ENCODE measurements at places on chromosomes 4 and X.

GRCh38 chr4:3266076-3266475, 17.1 kb downstream of the MSANTD1 start:
- no peak for DNase-seq

DNA sequence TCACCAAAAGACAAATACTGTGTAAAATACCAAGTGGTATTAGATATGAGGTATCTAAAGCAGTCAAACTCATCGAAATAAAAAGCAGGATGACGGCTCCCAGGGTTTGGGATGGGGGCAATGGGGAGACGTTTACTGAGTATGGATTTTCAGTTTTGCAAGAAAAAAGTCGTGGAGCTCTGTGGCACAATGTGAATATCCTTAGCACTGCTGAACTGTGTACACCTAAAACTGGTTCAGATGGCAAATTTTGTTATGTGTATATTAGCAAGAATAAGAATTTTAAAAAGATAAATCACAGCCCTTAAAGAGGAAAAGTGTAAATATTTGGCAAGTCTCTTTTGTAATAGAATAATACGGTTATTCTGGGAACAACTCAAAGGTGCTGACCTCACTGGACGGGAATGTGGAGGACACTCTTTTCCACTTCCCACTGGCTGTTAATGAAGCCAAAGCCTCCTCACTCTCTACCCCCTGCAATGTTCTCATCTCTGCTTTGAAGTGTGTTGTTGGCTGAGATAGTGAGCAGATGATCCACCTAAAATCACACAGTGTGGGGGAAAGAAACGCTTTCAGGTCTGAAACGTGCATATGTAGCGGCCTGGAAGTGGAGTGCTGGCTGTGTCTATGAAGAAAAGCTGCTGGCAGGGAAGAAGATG, 49.2 kb downstream of the SEL1L3 start:
- DNase-seq, result no peak

DNA sequence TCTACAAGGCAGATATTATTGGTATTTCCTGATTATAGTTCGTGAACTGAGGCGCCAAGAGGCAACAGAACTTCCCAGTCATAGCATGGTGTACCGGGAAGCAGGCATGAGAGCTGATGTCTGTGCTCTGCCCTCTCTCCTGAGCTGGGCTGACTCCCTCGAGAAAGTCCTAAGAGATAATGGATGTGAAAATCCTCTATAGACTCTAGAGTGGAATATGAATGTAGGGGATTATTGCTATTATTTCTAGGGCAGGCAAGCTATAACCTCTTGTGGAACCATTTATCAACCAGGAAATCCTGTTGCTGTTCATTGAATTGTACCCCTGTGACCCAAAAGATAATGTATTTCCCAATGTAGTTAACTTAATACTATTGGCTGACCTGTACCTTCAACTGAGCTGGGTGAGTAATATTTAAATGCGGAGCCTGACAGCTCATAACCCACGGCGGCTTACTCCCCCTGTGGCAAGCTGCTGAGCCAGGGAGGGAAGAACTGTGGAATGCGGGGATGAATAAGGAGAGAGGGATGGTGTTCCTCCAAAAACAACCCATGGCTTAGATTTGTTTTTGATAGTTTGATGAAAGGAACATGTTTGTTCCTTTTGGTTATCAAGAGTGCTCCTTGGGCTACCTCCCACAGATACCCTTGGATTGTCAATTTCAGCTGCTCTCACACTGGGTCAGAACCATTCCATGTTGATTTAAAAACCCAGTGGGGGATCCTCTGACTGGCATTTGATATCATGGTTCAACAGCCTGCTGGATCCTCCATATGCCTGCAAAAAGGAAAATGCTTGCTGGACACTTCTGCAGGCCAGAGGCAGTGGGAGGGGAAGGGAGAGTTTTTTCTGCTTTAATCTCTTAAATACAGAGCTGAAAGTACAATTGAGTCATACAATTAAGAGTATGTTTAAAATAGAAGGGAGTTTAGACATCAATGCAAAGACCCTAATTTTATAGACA, 339.0 kb upstream of the BOD1L1 start:
- no peak for DNase-seq

GRCh38 chr4:142100941-142101340, 464.6 kb downstream of the IL15 start:
- no peak for DNase-seq

GRCh38 chrX:110284159-110284558, 33.7 kb downstream of the AMMECR1 start:
- no peak for DNase-seq

- DNase-seq, result no peak
Measured at GRCh38 chrX:20487227-20487626, 220.5 kb upstream of the RPS6KA3 start.

GRCh38 chr4:184475498-184475897, 1.1 kb upstream of the IRF2 start:
- no peak for DNase-seq

DNA sequence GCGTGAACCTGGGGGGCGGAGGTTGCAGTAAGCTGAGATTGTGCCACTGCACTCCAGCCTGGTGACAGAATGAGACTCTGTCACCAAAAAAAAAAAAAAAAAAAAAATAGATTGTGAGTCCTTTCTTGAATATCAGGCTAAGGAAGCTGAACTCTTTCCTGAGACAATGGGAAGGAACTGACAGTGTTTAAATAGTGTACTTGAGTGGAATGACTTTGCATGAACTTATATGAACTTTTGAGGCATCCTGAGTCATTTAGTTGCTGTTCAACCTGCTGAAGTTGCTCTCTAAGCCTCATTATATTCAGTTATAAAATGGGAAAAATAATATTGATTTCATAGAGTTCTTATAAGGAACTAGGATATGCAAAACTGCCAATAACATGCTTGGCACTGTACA, 79.3 kb upstream of the LIMCH1 start:
- DNase-seq, result no peak

- DNase-seq, result no peak
Measured at GRCh38 chrX:19343085-19343534, 617 bp upstream of the PDHA1 start.

GRCh38 chrX:87517571-87518141, at the start of gene KLHL4:
TSS of gene KLHL4 (plus strand) at chrX:87517802. CDS start at chrX:87517894, 92 bp downstream.
- DNase-seq, result no peak

DNA sequence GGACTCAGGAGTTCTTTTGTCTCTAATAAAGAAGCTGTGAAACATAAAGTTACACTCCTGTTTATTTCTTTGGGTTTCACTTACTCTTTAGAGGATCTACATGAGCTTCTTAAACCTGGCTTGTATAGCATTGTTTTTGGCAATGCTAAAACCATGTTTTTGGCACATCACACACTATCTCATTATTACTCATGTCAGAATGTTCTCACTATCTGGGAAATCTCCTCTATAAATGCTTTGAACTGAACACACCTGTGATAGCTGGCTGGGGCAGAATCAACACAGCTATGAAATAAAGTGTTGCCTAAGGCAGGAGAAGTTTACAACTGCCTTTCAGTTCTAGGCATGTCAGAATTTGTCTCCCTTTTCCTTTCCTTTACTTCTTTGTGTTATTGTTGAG, 52.6 kb downstream of the SULT1B1 start:
- DNase-seq, result no peak

GRCh38 chrX:69024161-69024736, 141.0 kb downstream of the PJA1 start:
- no peak for DNase-seq

DNA sequence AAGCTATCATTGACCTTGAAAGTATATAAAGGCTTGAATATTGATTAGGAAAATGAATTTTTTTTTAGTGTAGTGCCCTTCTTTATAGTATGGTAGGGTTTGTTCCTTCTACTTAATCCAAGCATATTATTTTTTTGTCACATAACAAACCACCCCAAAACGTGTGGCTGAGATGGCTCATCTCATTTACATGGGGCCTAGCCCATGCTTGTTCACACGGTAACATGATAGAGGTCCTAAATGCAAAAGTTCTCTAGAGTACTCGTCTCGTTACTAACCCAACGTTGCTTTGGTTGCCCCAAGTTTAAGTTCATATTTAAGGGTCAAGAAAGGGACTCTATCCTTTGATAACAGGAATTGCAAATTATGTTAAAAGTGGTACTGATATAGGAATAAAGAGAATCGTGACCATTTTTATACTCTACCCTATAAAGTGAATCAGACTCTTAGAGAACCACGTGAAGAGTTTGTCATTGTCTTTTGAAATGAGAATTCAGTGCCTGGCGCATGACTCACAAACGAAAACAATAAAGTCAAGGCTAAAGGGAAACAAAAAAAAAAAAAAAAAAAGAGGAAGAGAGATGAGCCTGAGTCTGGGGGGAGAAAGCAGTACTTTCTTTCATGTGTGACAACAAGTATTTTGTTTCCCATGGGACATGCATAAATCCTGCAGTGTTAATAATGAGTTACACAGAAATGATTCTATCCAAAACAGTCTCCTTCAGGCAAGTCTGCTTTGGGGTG, 402.8 kb upstream of the NWD2 start:
- no peak for DNase-seq

DNA sequence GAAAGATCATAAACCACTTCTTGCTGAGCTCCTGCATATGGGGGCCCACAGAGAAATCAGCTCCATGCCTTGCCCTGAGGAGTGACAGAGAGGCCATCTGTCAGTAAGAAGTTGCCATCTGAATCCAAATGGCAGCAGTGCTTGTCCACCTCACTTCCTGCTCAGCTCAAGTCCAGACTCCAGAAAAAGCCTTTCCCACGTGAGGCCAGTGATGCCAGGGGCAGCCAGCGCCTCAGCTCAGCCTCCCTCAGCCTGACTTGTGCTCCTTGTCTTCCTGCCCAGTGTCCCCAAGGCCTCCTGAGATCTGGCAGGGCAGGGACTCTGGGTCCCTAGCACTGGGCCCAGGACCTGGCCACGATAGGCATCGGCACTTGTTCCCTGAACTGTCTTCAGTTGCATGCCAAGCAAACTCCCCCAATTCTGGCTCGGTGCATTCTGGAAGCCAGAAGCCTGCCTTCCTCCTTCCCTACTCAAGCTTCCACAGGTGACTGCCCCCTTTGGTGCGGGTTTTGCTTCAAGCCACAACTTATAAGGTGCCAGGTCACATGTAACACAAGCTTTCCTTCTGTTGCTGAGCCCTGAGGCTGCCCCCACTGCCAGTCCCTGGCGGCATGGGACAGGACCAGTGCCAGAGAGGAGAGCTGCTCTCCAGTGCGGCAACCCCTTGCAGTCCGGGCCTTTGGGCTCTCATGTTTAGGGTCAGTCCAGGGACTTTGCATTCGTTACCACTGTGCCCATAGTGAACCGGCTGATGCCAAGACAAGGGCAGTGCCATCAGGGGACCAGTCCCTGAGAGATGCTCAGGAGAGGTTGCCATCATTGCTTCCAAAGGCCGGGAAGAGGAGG, 2.2 kb downstream of the ZNF185 start:
- DNase-seq, result no peak

- DNase-seq, result no peak
Measured at GRCh38 chr4:119559044-119559647, 69.5 kb downstream of the PDE5A start.

GRCh38 chr4:173272996-173273395, 61.2 kb downstream of the HMGB2 start:
- no peak for DNase-seq

DNA sequence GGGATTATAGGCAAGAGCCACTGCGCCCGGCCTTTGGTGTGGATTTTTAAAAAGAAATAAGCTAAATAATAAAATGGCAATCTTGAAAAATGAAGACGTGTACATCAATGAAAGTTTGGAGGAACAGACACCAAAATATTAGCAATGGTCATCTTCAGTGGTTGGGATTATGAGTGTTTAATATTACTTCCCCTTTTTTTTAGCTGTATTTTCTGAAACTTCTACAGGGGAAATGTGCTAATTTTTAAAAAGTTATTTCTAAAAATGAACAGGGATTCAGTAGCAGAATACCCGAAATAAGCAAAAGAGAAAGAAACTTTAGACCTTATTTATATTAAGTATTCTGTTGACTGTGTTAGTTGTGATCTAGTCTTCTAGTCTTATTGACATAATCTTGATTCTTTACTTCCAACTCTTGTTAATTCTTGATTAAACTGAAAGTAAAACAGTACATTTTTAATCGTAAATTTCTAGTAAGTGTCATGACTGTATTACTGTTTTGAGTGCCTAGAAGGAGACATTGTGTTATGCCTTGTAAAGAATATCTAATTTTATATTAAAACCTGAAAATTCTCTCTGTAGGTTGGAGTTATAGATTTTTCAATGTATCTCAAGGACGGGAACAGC, 51.3 kb downstream of the RUFY3 start:
- no peak for DNase-seq

DNA sequence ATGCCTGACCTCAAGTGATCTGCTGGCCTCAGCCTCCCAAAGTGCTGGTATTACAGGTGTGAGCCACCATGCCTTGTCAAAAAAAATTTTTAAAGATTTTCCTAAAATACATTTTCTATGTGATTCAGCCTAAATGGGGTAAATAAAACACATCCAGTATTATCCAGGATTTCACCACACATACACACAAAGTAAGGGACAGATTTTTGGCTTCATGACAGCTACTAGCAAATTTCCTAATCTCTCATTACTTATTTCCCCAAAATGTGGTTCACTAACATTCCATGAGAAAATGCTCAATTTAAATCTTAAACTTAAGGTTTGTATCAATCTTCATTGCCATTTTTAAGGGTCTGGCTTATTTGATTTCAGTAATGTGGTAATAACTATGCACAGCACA, 348.5 kb upstream of the INTU start:
- no peak for DNase-seq

- no peak for DNase-seq
Measured at GRCh38 chr4:165462009-165462408, 83.2 kb downstream of the CPE start.

DNA sequence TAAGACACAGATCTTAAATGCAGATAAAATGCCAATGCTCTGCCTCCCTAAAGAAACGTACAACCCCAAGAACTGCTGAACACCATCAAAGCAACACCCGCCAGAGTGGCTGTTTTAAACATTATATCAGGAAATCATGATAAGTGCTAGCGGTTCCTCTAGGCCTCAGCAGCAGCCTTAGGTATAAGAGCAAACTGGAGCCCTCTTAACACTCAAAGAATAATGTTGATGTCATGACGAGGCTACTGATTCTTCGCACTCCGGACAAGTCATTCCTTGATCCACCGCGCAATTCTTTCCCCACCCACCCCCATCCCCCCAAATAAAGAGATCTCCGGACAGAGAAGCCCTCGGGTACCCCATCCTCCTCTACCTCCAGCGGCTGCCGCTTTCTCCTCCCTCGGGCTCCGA, 507 bp downstream of the LIN54 start:
- DNase-seq, result no peak

DNA sequence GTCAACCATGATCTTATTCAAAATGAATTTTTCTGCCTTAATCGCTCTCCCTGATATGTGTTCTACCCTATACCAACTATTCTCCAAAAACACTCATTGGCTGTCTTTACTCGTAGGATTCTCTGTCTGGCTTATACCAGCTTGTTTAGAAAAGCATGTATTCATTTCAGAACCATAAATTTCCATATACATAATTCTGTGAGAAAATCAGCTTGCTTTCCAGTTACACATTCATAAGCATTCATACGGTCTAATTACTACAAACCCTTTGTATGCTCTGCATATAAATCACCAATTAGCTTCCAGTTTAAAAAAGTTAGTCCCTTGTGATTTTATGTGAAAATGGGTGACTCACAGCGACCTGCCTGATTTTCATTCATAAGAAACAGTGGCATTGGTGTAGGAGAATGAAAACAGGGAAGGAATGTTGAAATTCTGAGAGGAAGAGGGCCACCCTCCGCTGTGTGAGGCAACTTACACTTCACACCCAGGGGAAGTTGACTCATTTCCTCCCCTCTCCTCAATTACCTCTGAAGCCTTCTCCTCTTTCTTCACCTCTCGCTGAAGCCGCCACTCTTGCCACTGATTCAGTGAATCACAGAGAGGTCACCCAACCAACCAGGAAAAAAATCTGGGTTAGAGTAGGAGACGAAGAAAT, 63.3 kb downstream of the MEPE start:
- DNase-seq, result peak; percentile 22

- DNase-seq, result no peak
Measured at GRCh38 chr4:139767168-139767567, 101.5 kb downstream of the MGST2 start.

Measured in activated naive CD8-positive, alpha-beta T cell treated with anti-CD3 and anti-CD28 coated beads, Interleukin-2, amount 50 U/mL, for 24 hours (primary cell).